ENCODE measurements at places on chromosomes 5 and 9.
A peak's percentile ranks its signal among the peaks of the same experiment; 100 is the strongest.

- H3K4me1 ChIP-seq, result no peaks in the 10 kb centered on the region
- H3K36me3 ChIP-seq, result no peaks in the 10 kb centered on the region
- H3K27ac ChIP-seq, result no peak overlapping the region
- no peak for DNase-seq
- H3K27me3 ChIP-seq, result no peaks in the 10 kb centered on the region
- H3K4me3 ChIP-seq, result no peak overlapping the region
Observed at GRCh38 chr5:156329171-156329611, 2.2 kb downstream of the SGCD start.

DNA sequence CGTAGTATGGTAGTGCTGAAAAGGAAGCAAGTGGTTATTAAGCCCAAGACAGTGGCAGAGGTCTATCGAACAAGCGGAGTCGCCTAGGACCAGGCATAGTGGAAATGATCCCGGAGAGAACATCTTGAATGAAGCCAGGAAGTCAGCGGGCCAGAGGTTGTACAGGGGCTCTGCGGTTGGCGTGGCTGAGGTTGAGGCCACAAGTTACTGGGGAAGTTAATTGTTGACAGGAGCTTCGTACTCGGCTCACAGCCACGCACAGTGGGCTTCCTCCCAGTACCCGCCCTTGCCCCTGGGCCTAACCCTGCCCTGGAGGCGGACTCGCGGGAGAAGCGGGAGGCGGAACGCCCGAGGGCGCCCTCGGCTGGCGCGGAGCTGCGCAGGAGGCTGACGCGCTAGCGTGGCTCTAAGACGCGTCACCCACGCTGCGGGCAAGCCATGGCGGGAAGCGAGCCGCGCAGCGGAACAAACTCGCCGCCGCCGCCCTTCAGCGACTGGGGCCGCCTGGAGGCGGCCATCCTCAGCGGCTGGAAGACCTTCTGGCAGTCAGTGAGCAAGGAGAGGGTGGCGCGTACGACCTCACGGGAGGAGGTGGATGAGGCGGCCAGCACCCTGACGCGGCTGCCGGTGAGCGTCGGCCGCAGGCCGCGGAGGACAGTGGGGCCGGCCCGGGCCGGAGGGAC is at the start of gene FBXO4:
FBXO4 (plus strand) TSS at position 410 of the 683 bp plus-strand sequence; CDS start at position 439, 29 bp downstream.
- H3K27ac ChIP-seq, result peak within 1 kb of the TSS; percentile 73
- no peaks in the 10 kb centered on the region for H3K4me1 ChIP-seq
- H3K27me3 ChIP-seq, result no peaks in the 10 kb centered on the region

GRCh38 chr9:34318163-34318790 is 10.8 kb downstream of the KIF24 start:
- H3K4me3 ChIP-seq, result no peak overlapping the region
- H3K4me1 ChIP-seq, result no peaks in the 10 kb centered on the region
- DNase-seq, result no peak
- no peaks in the 10 kb centered on the region for H3K27me3 ChIP-seq

- H3K27ac ChIP-seq, result no peak overlapping the region
- no peak overlapping the region for H3K4me3 ChIP-seq
- no peak for DNase-seq
- no peaks in the 10 kb centered on the region for H3K27me3 ChIP-seq
- H3K36me3 ChIP-seq, result peaks cover 73% of the 10 kb centered on the region
Observed at GRCh38 chr5:132759114-132760048, 12.2 kb downstream of the CCNI2 start.

DNA sequence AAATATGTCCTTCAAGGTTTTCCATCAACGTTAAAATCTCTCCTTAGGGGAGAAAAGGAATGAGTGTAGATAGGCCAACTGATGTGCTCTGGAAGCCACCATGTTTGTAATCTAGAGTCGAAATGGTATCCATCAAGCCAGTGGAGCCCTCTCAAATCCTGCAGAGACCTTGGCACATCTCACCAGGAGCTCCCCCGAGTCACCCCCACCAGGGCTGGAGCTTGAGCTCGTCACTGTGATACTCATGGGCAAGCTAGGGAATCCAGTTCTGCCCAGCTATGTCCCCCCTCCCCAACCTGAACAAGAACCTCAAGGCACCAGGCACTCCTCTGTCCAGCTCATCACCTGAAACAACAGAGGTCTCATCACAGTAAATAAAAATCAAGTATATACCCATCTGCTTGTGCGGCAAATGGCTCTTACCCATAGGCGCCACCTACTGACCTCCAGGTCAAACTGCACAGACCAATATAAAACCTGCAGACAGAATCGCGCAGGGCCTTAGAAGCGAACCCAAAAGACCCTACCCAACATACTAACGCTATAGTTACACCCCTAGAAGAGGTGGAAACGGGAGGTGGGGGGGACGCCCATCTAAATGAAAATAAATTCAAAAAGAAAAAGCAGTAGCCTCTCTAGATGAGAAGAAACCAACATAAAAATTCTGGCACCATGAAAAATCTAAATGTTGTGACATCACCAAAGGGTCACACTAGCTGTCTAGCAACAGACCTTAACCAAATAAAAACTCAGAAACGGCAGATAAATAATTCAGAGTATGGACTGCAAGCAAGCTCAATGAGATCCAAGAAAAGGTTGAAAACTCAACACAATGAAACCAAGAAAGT is 75.0 kb downstream of the TTC39B start:
- H3K4me3 ChIP-seq, result no peak overlapping the region
- no peak for DNase-seq
- H3K27ac ChIP-seq, result no peak overlapping the region
- peaks cover 2% of the 10 kb centered on the region for H3K36me3 ChIP-seq

DNA sequence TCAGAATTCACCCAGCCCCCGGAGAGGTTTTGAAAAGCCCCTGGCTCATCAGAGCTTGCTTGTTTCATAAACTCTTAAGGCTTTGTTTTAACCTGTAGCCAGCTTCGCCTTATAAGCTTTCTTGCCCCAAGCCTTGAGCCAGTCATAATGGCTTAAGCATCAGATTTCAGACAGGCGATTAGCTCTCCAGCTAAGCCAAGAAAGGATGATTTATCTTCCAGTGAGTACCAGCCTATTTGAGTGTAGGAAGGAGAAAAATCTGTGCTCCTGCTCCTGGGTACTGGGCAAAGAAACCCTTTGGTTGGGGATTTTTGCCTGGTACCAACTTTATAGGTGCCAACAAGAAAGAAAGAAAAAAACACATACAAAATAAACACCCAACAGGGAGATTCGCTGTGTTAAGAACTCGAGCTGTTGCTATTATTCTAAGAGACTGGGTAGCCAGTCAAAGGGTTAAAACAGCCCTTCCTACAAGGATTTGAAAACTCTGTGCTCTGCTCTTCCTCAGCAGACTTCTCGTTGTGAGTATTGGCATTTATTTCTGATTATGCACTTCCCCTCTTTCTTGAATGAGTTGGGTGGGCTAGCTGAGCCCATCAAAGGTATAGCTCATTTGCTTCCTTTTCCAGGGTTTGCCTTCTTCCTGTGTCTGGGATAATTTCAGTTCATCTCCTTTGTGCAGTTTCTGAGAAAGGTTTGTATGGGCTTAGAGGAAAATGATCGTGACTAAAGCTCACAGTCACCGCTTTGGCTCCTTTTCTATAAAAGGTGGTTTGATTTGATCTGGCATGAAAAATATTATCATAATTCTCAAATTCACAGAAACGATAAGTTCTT is 157.2 kb upstream of the DMRT1 start:
- H3K27ac ChIP-seq, result peak overlapping the region; percentile 90
- peaks cover 23% of the 10 kb centered on the region for H3K4me1 ChIP-seq
- no peak for DNase-seq
- no peaks in the 10 kb centered on the region for H3K27me3 ChIP-seq

DNA sequence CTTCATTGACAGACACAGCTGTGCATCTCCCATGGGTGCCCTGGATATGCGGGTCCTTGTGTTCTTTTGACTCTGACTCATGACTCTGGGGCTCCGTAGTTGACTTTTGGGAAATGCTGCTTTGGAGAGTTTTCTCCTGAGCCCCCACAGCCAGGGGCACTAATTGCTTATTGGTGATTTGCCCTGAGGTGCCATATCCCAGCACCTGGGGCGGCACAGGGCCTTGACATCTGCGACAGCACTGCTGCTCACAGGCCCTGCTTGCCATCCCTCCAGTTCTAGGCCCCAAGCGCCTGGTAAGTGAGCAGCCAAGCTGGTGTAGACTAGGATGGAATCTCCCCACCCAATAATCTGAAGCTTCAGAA is 75.1 kb downstream of the AMBP start:
- H3K4me1 ChIP-seq, result no peaks in the 10 kb centered on the region
- H3K27me3 ChIP-seq, result no peaks in the 10 kb centered on the region
- no peak for DNase-seq
- peaks cover 40% of the 10 kb centered on the region for H3K36me3 ChIP-seq
- no peak overlapping the region for H3K4me3 ChIP-seq

DNA sequence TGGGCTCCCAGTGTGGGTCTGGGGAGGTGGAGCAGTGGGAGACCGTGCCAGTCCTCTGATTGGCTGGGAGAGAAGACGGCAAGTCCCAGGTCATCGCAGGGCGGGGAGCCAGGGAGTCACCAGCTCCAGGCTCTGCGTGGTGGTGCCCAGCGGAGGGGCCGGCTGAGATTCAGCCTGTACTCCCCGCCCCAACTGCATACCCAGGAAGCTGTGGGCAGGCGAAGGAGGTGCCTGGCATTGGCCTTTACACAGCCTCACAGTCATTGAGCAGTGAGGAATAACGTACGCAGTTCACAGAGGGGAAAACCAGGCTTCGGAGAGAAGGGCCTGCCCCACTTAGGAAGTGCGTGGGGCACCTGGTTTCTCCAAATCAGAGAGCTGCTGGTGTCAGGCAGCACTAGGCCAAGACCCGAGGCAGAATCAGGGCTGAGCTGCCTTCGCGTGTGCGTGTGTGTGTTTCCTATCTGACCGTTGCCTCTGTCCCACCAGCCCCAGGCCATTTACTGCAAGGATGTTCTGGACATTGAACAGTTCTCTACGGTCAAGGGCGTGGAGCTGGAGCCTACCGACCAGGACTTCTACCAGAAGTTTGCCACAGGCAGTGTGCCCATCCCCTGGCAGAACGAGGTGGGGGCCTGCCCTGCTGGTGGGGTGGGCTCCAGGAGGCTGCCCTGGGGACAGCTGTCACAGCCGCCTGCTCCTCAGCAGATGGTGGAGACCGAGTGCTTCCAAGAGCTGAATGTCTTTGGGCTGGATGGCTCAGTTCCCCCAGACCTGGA is 6.2 kb upstream of the PRR7 start:
- no peak overlapping the region for H3K4me3 ChIP-seq
- no peak for DNase-seq
- H3K27ac ChIP-seq, result no peak overlapping the region
- no peaks in the 10 kb centered on the region for H3K4me1 ChIP-seq

DNA sequence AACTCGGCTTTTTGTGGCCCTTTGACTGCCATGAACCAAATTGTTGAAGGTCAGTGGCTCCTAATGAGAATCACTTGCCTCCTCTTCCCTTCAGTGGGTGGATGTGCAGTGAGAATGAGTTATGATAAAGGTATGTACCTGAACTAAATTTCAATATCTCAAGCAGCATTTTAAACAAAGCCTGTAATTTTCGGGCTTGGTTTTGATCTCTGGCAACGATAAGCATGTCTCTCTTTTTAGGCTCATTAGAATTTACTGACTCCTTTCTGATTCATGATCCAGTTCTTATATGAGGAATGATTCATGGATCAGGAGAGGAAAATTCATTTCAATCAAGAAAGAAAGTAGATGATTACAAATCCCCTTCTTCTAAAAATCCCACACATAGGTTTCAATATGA is 305.5 kb downstream of the ARRDC3 start:
- no peaks in the 10 kb centered on the region for H3K27me3 ChIP-seq
- H3K27ac ChIP-seq, result no peak overlapping the region
- no peaks in the 10 kb centered on the region for H3K36me3 ChIP-seq
- no peak overlapping the region for H3K4me3 ChIP-seq
- DNase-seq, result no peak

GRCh38 chr9:89340332-89340731 is 22.0 kb downstream of the SECISBP2 start:
- H3K4me1 ChIP-seq, result no peaks in the 10 kb centered on the region
- peaks cover 70% of the 10 kb centered on the region for H3K36me3 ChIP-seq
- no peaks in the 10 kb centered on the region for H3K27me3 ChIP-seq
- no peak overlapping the region for H3K27ac ChIP-seq
- H3K4me3 ChIP-seq, result no peak overlapping the region

DNA sequence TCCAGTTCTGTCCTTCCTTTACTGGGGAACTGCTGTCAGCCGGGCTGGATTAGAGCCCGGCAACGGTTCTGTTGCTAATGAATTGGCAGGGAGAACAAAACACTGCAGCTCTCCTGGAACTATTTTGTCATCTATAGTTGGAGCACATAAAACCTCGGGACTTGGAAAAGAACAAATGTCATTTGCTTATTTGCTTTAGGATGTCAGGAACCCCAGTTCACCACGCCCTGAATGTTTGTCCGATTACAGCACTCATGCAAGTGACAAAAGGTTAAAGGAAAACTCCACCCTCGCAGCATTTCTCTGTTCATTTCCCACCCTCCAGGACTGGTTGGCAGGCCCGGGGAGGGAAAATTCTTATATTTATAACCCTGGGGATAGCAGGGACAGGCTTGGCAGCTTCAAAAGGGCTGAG is 66.4 kb upstream of the PLPP1 start:
- peaks cover 27% of the 10 kb centered on the region for H3K4me1 ChIP-seq
- peak overlapping the region; percentile 81 for H3K27ac ChIP-seq
- DNase-seq, result peak; percentile 80
- H3K27me3 ChIP-seq, result no peaks in the 10 kb centered on the region
- H3K36me3 ChIP-seq, result no peaks in the 10 kb centered on the region

DNA sequence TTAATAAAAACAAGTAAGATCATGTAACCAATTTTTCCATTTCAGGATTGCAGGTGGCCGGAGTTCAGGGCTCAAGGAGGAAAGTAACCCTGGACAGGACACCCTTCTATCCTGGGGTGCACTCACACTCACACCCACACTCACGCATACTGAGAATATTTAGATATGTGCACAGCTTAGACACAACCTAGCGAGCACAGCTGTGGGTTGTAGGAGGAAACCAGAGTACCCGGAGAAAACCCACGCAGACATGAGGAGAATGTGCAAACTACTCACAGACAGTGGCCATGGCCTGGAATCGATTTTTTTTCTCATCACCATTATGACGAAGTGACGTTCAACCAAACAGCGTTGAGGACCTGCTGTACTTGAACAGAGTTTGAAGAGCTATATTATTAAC is 4.5 kb upstream of the EFNA5 start:
- peaks cover 15% of the 10 kb centered on the region for H3K4me1 ChIP-seq
- no peaks in the 10 kb centered on the region for H3K36me3 ChIP-seq
- H3K27me3 ChIP-seq, result peaks cover 18% of the 10 kb centered on the region
- H3K4me3 ChIP-seq, result no peak overlapping the region

DNA sequence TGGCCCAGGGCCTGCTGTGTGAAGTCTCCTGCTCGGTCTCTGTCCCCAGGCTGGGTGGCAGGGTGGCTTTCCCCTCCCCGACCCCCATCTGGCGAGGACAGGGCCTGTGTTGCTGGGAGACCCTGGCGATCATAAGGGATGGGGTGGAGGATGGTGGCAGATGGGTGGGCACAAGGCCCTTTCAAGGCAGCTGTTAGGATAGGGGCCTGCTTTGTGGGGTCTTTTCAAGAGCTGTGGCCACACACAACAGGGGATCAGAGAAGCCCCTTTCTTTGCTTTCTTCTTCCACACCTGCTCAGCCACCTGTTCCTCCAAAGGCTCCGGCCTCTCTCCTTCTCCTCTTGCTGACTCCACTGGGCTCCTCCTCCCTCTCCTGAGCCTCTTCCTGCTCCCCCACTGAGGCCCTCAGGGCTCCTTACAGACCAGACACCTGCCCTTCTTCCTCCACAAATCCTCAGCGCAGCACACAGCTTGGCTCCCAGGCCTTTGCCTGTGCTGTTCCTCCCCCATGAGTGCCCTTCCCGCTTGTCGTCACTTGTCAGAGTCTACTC is 15.0 kb upstream of the NEURL1B start:
- H3K27me3 ChIP-seq, result no peaks in the 10 kb centered on the region
